Right forelimb (tissue), 1 donor: ENCODE measurements at places on chromosomes 12 and 14.

DNA sequence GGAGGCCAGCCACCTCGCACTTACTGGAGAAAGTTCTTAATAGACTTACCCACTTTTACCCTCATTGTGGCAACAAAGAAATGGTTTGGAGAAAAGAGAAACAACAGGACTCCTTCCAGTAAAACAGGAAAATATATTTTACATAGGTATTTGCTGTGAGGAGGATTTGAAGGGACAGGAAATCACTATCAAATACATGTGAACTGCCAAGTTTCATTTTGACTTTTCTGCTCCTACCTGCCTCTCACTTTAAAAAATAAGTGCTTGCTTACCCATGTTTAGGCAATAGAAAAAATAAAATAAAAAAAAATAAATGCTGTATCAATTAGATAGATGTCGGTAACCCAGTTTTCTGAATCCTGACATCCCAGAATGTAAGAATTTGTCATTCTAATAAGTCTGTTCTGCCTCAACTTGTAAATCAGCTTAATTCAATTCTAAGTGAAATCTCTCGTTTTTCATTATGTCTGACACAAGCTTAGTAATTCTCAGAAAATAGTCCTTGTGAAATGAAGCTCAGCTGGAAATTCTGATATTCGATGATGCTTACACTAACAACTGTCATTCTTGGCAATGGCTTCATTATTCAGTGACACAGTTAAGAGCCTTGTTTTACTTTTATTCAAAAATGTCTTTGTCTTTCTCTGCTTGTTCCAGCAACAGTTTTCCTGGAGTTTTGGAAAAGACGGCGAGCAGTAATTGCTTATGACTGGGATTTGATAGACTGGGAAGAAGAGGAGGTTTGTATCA lies 131.3 kb downstream of the SLC5A8 start:
- DNase-seq: no peak

DNA sequence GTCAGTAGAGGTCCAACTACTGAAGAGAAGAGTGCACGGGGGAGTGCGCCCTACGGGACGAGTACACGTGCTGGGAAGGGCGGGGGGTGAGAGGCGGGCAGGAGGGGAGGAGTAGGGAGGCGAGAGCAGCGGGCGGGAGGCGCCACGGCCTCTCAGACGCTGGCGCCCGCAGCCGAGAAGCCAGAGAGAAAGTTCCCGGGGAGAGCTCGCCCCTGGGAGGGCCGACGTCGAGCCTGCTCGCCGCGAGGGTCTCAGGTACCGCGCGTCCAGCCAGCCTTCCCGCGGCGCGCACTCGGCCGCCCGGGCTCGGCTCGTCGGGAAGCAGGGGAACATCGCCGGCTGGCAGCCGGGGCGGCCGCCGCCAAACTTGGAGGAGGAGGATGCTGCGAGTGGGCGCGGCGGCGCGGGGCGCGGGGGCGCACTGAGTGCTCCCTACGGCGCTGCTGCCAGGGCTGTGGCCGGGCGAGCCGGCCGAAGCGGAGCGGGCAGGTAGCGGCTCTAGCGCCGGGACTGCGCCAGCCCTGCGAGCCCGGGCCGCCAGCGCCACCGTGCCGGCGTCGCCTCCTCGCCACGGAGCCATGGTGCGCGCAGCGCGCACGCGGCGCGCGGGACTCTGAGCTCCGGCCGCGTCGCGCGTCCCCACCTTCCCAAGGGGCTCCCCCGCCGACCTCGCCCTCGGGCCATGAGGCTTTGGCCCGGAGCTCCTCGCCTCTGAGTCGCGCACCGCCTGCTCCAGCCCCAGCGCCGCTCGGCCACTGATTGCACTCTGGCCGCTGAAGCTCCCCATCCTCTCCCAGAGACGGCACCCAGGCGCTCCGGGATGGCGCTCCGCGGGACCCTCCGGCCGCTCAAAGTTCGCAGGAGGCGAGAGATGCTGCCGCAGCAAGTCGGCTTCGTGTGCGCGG lies at the start of gene SLC24A4:
Gene SLC24A4, plus strand, starts transcription at position 155 of the 905 bp plus-strand sequence. Its CDS starts 666 bp downstream, at position 821.
- peak; percentile 56 for DNase-seq

DNA sequence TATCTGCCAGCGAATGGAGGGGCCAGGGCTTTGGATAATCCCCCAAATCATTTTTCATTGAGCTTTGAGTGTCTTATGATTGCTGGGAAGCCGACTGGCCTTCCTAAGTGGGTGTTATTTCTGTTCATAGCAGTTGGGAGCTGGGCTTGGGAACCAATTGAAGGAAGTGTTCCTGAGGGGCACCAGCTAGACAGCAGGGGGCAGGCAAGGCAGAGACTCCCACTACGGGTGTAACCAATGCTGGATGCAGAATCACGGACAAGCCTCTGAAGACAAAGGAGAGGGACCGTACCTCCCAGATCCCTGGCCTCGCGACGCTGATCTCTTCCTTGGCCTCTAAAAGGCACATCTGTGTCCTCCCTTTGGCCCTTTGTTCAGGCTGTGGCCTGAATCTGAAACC lies 149.0 kb upstream of the PRMT8 start:
- peak; percentile 65 for DNase-seq

- DNase-seq: no peak
These were observed 49.1 kb upstream of the RGS6 start for GRCh38 chr14:71883094-71883493.

GRCh38 chr14:105999361-106000028 lies 473.1 kb downstream of the TMEM121 start:
- DNase-seq: no peak

- no peak for DNase-seq
These were observed 11.1 kb upstream of the CLEC2A start for GRCh38 chr12:9943240-9943639.
